ENCODE measurements at places on chromosomes 3 and 15. TPM values are rescaled to one million over a fixed set of nuclear protein-coding genes. Genes with fewer than 3 reads are reported as not detected.

RASL12 gene
- total RNA-seq, result 2.4 TPM

NUP210 gene
- total RNA-seq, result 6.5 TPM

C3orf85 gene
- total RNA-seq, result not detected

RLBP1 gene
- 3.3 TPM for total RNA-seq

NANOGP8 gene
- not detected for total RNA-seq

ADAMTS9 gene
- 24.1 TPM for total RNA-seq

SNTN gene
- total RNA-seq, result not detected

NEK10 gene
- 28.1 TPM for total RNA-seq

ZNF620 gene
- total RNA-seq, result 13.9 TPM

ARGFX gene
- total RNA-seq, result not detected

IL17RB gene
- total RNA-seq, result 1.6 TPM

SLC12A1 gene
- total RNA-seq, result 1.6 TPM

ZBBX gene
- total RNA-seq, result 4.9 TPM

GOLGA6A gene
- total RNA-seq, result under 0.01 TPM

CCR9 gene
- total RNA-seq, result 0.41 TPM

CIDEC gene
- not detected for total RNA-seq

P2RY1 gene
- 33.8 TPM for total RNA-seq

BFSP2 gene
- not detected for total RNA-seq

SLC2A2 gene
- not detected for total RNA-seq

HLTF gene
- 117 TPM for total RNA-seq

CLRN1 gene
- total RNA-seq, result not detected

ABHD10 gene
- 85.6 TPM for total RNA-seq

FBN1 gene
- total RNA-seq, result 18.8 TPM

ZIC1 gene
- total RNA-seq, result 20.0 TPM

GRK7 gene
- under 0.01 TPM for total RNA-seq

CEMIP gene
- total RNA-seq, result 3.7 TPM

SLC30A4 gene
- total RNA-seq, result 38.7 TPM

SLC6A6 gene
- total RNA-seq, result 15.1 TPM

TJP1 gene
- 40.8 TPM for total RNA-seq

FBXW12 gene
- 1.6 TPM for total RNA-seq
